ENCODE measurements at places on chromosomes 11 and 22. TPM values are rescaled to one million over a fixed set of nuclear protein-coding genes. Genes with fewer than 3 reads are reported as not detected.

DNA sequence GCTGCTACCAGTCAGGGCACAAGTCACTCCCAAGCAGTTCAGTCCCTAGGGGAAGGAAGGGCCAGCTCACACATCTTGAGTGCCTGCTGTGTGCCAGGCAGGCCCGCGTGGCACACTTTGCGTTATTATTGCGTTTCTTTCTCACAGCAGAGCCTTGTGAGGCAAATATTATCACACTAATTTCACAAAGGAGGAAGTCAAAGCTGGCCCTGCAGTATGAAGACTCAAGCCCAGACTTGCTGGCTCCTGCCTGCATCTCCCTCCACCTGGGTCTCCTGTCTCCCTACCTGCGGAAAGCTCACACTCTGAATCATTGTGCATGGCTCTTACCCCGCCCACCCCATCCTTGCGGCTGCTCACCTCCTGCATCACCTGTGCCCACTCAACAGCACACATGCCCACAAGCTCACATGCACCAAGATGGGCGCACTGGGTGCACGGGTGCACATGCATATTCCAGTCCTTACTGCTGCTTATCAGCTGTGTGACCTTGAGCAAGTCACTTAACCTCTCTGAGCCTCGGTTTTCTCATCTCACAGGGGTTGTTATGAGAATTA lies 31.7 kb upstream of the P2RY2 start:
- no peak overlapping the region for H3K27ac ChIP-seq
- H3K36me3 ChIP-seq, result no peaks in the 10 kb centered on the region
- H3K27me3 ChIP-seq, result no peaks in the 10 kb centered on the region

Gene APOA5
- not detected for polyA plus RNA-seq

DNA sequence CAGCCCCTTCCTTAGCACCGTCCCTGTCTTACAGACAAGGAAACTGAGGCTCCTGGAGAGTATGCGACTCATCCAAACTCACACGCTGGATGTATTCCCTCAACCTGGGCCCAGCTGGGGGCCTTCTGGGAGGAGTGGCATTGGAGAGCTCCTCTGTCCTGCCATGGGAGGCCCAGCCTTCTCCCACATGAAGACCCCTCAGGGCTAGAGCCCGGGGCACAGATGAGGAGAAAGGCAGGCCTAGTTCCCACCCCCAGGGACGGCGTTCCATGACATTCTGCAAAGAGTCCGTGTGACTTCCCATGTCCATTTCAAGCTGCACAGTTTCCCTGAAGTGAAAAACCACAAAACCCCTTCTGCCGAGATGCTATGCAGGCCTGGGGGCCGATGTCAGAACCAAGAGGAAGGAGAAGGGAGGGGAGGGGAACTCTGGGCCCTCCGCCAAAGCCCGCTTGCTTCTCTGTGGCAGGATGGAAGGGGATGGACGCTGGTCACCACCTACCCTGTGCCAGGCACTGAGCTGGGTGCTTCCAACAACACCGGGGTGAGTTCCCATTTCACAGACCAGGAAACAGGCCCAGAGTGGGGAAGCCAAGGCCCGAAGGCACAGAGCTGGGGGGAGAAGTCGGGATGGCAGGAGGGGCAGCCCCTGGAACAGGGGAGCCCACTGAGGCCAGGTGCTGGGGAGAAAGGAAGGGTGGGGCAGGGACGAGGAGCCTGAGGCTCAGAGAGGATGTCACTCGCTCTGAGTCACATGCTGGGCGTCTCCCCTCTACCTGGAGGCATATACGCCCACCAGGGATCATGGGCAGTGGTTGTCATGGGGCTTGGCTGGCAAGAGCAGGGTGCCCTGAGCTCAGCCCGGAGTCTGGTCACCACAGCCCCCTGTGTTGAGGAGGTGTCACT lies 15.7 kb downstream of the RAC2 start:
- H3K27me3 ChIP-seq, result no peaks in the 10 kb centered on the region
- DNase-seq, result peak; percentile 83
- H3K27ac ChIP-seq, result no peak overlapping the region

Gene CASP5
- 0.88 TPM for polyA plus RNA-seq

- DNase-seq, result peak; percentile 9
- H3K4me3 ChIP-seq, result no peak overlapping the region
- no peaks in the 10 kb centered on the region for H3K36me3 ChIP-seq
- no peaks in the 10 kb centered on the region for H3K27me3 ChIP-seq
Observed at GRCh38 chr22:40004836-40005235, 10.1 kb downstream of the FAM83F start.

- H3K4me3 ChIP-seq, result no peak overlapping the region
- no peaks in the 10 kb centered on the region for H3K27me3 ChIP-seq
- no peak for DNase-seq
- H3K36me3 ChIP-seq, result no peaks in the 10 kb centered on the region
Observed at GRCh38 chr11:36803084-36803483, 205.0 kb upstream of the RAG2 start.

DNA sequence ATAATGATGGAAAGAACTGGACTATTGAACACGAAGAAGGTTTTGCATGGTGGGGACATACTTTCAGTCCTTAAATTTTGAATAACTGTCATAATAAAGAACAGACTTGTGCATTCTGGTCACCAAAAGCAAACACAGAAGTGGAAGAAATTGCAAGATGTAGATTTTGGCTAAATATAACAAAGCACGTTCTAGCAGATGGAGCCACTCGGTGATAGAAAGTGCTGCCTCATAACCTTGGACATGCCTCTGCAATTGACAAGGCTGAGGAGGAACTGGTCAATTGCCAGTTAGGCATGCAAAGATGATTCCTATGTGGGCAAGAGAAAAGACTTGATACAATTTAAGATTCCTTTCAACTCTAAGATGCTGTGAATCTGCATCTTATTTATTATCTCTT lies 244.1 kb upstream of the ZC3H12C start:
- no peaks in the 10 kb centered on the region for H3K36me3 ChIP-seq
- no peak overlapping the region for H3K27ac ChIP-seq
- H3K4me3 ChIP-seq, result no peak overlapping the region
- no peaks in the 10 kb centered on the region for H3K4me1 ChIP-seq

DNA sequence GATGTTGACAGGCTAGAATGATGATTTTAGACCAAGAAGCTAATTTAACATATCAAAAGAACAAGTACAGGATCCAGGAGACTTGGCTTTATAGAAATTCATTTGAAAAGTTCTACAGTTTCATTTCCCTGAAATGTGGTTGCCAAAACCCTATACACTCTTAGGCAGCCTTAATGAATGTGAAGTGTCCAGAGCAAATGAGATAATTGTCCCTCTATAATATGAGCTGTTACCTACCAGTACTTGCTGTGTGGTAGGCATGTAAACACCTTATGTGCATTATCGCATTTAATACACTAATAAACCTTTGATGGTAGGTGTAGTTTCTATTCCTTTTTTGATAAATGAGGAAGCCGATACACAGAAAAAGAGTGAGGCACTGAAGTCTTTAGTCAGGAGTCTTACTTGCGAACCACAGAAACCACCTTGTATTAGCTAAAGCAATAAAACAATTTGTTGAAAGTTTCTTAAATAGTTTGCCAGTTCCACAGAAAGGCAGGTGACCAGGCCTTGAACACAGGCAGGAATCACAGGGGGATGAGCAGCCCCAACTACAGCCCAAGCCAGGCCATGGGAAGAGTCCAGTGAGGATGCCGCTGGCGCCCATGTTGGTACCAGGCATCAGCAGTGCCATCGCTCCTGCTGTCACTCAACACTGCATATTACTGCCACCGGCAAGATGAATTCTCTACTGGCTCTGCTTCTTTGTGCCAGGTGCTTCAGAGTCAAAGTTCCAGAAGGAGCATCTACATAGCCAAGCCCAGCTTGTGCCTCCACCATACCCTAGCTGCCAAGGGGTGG lies 81.7 kb downstream of the SWAP70 start:
- H3K4me3 ChIP-seq, result no peak overlapping the region
- peaks cover 2% of the 10 kb centered on the region for H3K36me3 ChIP-seq
- no peak for DNase-seq
- H3K4me1 ChIP-seq, result no peaks in the 10 kb centered on the region
- H3K27ac ChIP-seq, result no peak overlapping the region

DNA sequence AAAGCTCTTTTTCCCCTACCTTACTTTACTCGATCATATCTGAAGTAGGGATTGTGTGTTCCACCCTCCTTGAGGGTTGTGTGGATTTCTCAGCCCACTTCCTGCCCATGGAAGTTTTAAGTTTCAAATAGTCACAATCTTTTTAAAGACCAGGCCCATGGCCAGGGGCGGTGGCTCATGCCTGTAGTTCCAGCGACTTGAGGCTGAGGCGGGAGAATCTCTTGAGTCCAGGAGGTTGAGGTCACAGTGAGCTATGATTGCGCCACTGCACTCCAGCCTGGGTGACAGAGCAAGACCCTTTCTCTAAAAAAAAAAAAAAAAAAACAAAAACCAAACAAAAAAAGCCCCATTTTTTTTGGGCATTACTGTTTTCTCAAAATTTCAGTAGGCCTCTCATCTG lies 36.3 kb upstream of the LRRC10B start:
- H3K4me1 ChIP-seq, result no peaks in the 10 kb centered on the region
- no peak overlapping the region for H3K4me3 ChIP-seq
- no peaks in the 10 kb centered on the region for H3K27me3 ChIP-seq
- peak; percentile 90 for DNase-seq
- H3K36me3 ChIP-seq, result no peaks in the 10 kb centered on the region

Gene SAA4
- polyA plus RNA-seq, result not detected

DNA sequence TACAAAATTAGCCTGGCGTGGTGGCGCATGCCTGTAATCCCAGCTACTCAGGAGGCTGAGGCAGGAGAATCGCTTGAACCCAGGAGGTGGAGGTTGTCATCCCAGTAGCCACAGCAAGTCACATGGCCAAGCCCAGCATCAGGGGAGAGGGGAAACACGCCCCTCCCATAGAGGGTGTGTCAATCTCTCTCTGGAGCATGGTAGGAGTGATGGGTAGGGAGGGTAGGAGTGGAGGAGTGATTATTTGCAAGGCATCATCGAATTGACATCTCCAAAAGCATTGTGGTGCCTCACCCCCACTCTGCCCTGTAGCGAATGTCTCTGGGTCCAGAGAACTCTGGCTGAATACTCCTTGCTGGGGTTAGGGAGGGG lies 6.1 kb upstream of the SSTR3 start:
- H3K36me3 ChIP-seq, result no peaks in the 10 kb centered on the region
- H3K27ac ChIP-seq, result no peak overlapping the region
- H3K27me3 ChIP-seq, result no peaks in the 10 kb centered on the region
- DNase-seq, result no peak
- H3K4me3 ChIP-seq, result no peak overlapping the region

GRCh38 chr11:92246630-92247029 lies 22.0 kb downstream of the FAT3 start:
- no peaks in the 10 kb centered on the region for H3K27me3 ChIP-seq
- no peaks in the 10 kb centered on the region for H3K36me3 ChIP-seq
- H3K4me1 ChIP-seq, result peaks cover 3% of the 10 kb centered on the region
- no peak overlapping the region for H3K27ac ChIP-seq
- DNase-seq, result no peak
- no peak overlapping the region for H3K4me3 ChIP-seq

Gene VSIG10L2
- polyA plus RNA-seq, result not detected

DNA sequence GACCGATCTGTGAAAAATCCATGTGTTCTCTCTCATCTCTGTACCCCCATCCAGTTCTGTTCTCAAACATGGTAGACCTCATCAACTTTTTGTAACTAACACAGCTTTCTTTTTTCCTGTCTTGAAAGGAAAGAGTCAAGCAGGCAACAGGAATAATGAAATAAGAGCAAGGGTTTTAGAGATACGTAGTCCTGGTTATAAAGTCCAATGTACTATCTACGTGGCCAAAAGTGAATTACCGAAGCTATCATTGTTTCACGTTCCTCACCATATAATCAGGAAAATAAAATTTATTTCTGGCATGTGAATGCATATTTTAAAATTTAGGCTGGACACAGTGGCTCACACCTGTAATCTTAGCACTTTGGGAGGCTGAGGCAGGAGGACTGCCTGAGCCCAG lies 472.2 kb upstream of the ANO3 start:
- no peaks in the 10 kb centered on the region for H3K27me3 ChIP-seq
- no peaks in the 10 kb centered on the region for H3K4me1 ChIP-seq
- H3K27ac ChIP-seq, result no peak overlapping the region
- H3K4me3 ChIP-seq, result no peak overlapping the region

Gene A4GALT
- 15.8 TPM for polyA plus RNA-seq

Gene AMPD3
- polyA plus RNA-seq, result 2.5 TPM

GRCh38 chr11:40294349-40294735 lies 1165.1 kb downstream of the LRRC4C start:
- H3K27me3 ChIP-seq, result no peaks in the 10 kb centered on the region
- H3K27ac ChIP-seq, result no peak overlapping the region
- H3K4me3 ChIP-seq, result no peak overlapping the region
- H3K36me3 ChIP-seq, result no peaks in the 10 kb centered on the region
- H3K4me1 ChIP-seq, result no peaks in the 10 kb centered on the region

- H3K4me3 ChIP-seq, result no peak overlapping the region
- no peak for DNase-seq
- no peaks in the 10 kb centered on the region for H3K4me1 ChIP-seq
Observed at GRCh38 chr11:68321293-68322051, 9.1 kb downstream of the LRP5 start.

Gene PATE4
- 0.50 TPM for polyA plus RNA-seq

Gene LIF
- 1.3 TPM for polyA plus RNA-seq

Gene ACR
- polyA plus RNA-seq, result not detected

GRCh38 chr22:46748908-46749675 lies 11.0 kb upstream of the CERK start:
- no peaks in the 10 kb centered on the region for H3K36me3 ChIP-seq
- H3K4me3 ChIP-seq, result no peak overlapping the region
- H3K4me1 ChIP-seq, result peaks cover 3% of the 10 kb centered on the region
- H3K27ac ChIP-seq, result no peak overlapping the region

- no peaks in the 10 kb centered on the region for H3K36me3 ChIP-seq
- H3K4me3 ChIP-seq, result no peak overlapping the region
- DNase-seq, result no peak
Observed at GRCh38 chr11:44987506-44987905, 36.8 kb upstream of the TP53I11 start.

Gene RIBC2
- polyA plus RNA-seq, result not detected

DNA sequence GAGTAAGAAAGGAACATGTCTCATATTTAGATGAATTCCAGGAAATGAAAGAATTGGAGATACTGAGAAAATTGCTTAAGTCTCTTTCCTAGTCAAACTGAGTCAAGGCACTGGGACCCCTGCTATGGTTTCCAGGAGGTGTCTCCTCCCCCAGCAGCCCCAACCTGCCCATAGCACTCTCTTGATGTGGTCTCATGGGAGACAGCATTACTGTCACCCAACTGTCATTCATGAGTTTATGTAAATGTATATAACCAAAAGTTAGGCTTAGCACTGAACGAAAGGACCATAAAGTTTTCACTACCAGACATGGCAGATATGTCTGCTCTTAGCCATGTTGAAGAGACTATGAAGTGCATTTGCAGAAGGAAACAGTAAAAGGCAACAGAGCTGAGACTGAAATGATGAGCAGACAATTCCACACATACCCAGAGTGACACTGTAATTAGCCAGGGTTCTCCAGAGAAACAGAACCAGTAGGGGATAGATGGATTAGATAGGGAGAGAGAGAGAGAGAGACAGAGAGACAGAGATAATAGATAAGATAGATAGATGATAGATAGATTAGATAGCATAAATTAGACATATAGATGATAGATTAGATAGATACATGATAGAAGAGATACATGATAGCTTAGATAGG lies 328.1 kb downstream of the BRD1 start:
- DNase-seq, result no peak
- H3K27ac ChIP-seq, result no peak overlapping the region
- H3K27me3 ChIP-seq, result no peaks in the 10 kb centered on the region
- no peaks in the 10 kb centered on the region for H3K36me3 ChIP-seq
- no peak overlapping the region for H3K4me3 ChIP-seq

GRCh38 chr11:77589521-77590193 lies at the start of gene AQP11:
TSS of gene AQP11 (plus strand) at chr11:77589953. CDS start at chr11:77589993, 40 bp downstream.
- peak within 1 kb of the TSS; percentile 63 for H3K4me3 ChIP-seq
- peak; percentile 90 for DNase-seq
- peak within 1 kb of the TSS; percentile 59 for H3K27ac ChIP-seq
- H3K4me1 ChIP-seq, result no peaks in the 10 kb centered on the region
